ENCODE measurements at places on chromosomes 12 and 14.

DNA sequence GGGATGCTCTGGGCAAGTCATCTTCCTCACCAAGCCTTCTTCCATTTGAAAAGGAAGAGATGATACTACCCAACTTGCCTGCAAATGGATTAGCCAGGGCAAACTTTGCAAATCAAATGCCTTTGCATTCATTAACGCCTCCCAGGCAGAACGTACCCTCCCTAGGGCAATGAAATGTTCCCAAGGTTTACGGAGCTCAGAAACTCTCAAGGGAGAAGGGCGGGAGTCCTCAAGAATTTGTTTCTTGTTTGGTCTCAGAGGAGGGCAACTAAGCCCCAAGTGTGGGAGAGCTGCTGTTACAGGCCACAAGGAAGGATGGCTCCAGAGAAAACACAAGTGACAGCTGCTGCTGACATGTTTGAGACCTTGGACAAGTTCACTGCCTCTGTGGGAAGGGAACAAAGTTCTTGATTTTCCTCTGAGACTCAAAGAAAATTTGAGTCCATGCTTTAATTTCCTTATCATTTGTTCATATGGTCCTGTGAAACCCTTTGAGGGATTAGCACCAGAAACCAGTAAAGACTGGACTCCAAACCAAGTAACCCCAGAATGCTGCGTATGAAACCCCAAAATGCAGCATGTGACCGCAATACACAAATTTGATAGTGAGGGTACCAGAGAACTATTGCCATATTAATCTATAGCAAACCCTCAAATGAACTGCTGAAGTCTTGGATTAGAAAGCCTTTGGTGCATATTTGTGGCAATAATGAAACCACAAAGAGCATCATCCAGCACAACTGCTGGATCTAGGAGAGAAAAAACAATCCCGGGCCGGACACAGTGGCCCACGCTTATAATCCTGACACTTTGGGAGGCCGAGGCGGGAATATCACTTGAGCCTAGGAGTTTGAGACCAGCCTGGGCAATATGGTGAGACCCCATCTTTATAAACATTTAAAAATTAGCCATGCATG, 22.9 kb downstream of the SPTB start:
- no peak for DNase-seq

DNA sequence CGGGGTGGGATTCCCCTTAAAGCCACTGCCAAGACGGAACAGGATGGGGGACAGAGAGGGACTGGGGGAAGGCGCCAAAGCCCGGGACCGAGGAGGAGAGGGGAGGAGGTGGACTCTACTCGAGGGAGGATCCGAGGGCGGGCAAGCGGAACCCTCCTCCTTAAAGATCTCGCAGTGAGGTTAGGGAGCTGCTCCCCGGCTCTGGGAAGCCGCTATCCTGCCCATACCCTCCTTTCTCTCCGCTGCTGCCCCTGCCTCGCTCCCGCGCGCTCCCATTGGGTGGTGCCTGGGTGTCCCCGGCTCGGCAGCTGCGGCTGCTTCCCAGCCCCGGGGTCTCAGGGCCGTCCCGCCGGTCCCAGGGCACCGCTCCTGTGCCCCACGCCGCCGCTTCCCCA, 16.4 kb downstream of the KRT18 start:
- no peak for DNase-seq

- DNase-seq, result no peak
These were observed 726.8 kb downstream of the VRK1 start for GRCh38 chr14:97523936-97524335.

DNA sequence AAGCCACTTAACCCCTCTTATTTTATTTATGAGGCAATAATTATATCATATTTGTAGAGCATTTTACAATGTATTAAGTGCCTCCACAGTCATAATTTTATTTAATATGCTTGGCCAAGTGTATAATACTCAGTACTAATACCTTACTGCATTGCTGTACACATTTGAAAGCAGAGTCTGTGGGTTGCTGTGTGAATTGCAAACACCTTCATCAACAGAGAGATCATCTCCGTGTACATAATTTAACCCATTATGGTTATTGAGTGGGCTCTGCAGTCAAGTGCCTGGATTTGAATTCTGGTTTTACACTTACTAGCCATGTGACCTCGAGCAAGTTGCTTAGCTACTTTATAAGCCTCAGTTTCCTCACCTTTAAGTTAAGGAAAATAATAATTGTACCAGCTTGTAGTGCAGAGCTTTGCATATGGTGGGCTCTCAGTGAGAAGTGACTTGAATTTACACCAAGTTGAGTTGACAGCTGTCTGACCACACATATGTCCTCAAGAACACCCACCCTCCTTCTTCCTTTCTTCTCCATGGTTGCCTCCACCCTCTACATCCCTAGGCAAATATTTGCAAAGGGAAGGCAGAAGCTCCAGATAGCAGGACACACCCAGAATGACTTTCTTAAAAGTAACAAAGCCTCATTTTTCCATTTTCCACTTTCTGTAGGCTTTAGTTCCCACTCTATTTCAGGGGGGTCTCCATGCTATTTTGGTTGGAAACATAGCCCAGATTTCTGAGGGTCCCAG, 12.3 kb downstream of the CRACR2A start:
- DNase-seq, result no peak

GRCh38 chr12:61524851-61525250, 735.4 kb upstream of the USP15 start:
- DNase-seq, result no peak

- DNase-seq, result no peak
These were observed 4.2 kb downstream of the DDX51 start for GRCh38 chr12:132139912-132140311.

DNA sequence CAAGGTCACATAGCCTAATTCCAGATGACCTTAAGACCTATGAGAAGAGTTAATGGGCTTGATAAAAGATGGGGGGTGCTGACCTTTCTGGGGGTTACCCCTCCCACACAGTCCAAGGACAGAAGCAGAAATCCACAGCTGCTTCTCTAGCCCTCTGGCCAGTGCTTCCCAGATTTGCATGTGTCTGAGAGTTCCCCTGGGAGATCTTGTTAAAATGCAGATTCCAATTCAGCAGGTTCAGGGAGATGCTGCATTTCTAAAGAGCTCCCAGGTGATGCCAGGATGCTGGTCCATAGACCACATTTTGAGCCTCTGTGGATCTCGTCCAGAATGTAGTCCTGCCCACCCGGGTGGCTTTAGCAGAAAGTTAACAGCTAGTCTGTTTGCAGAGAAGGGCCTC, 82.1 kb downstream of the WSCD2 start:
- DNase-seq, result no peak

GRCh38 chr12:9169979-9170634, 38.1 kb downstream of the PZP start:
- DNase-seq, result no peak

DNA sequence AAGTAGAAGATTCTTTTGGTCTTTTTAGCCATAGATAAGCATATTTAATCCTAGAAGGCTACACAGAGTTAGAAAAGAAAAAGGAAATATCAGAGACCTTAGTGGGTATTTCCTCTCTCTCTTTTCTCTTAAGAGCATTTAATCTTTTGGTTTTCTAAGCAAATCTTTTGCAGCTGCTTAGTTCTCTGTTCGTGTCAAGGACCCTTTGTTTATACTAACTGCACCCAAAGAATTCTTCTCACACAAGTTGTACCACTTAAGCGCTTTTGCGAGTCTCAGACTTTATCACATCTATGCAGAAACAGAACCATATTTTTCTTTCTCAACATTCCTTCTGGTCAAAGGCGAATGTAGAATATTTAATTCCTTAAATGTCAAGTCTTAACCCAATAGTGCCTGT, 17.9 kb upstream of the NID2 start:
- DNase-seq, result no peak

DNA sequence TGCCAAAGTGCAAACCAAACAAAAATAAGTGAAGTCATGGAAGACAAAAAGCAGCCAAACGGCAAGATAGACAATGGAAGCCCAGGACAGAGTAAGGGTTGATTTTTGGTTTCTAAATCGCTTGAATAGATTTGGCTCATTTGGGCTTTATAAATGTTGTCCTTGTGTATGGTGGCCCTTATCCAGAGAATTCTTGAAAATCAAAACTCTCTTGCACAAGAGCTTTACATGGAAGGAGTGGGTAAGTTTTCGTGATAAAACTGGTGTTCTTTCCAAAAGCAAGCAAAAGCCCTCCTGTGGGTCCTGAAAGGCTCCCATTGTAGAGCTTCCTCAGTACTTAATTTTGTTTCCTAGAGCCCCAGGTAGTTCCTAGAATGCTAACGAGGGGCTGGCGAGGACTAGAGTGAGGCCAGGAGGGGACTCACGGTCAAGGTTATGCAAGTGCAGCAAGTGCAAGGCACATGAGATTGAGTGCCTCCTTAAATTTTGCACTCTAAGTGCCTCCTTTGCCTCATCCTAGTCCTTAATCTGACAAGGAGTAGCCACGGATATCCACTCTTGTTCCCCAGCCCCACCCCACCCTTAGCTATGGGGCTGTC, 4.1 kb downstream of the SIX6 start:
- no peak for DNase-seq

DNA sequence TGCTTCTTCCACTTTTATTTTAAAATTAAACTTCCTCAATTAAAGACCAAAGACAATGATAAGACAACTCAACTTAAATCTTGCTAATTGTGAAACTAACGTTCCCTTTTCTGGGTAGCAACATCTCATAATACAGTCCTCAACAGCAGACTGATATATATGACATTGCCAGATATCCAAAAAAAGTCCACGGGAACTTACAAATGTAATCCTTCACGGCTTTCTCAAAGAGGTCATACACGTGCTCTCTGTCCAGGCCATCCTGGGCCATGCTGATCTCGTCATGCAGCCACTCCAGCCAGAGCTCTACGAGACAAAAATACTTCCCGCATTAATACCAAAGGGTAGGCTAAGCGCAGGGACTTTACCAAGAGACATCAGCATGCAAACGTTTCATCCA, 13.3 kb downstream of the SART3 start:
- no peak for DNase-seq

DNA sequence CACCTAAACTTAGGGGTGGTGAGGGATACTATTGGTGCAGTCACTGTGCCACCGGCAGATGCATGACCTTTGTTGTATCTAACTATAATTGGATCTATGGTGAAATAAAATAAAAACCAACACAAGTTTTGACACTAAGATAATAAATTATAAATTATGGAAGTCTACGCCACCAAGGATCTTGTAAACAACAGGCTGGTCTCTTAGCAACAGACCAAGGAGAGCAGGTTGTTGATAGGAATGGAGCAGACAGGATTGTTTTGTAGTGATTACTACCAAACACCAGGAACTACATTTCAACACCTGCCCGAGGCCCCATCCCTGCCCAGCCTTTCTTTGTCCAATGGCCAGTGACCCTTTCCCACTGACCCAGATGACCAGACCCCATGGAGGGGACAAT, 1178.0 kb downstream of the VRK1 start:
- DNase-seq, result no peak

- DNase-seq, result no peak
These were observed 23.7 kb upstream of the TUBA1A start for GRCh38 chr12:49212572-49212971.

DNA sequence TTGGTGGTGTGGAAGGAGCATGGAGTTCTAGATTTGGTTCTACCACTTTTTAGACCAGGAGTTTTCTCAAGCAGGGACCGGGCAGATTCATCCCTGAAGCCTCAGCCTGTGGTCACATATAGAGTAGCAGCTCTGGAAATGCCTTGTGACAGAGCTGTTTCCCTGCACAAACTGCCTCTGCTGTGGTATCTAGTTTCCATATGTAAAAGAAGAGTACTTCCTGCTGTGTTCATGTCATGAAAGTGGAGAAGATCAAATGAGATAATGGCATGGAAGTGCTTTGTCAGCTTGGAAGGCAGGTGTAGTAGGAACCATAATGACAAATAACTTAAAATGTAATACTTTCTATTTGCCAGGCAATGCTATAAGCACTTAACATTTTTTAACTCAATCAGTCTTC, 26.1 kb downstream of the OTUB2 start:
- DNase-seq, result no peak

DNA sequence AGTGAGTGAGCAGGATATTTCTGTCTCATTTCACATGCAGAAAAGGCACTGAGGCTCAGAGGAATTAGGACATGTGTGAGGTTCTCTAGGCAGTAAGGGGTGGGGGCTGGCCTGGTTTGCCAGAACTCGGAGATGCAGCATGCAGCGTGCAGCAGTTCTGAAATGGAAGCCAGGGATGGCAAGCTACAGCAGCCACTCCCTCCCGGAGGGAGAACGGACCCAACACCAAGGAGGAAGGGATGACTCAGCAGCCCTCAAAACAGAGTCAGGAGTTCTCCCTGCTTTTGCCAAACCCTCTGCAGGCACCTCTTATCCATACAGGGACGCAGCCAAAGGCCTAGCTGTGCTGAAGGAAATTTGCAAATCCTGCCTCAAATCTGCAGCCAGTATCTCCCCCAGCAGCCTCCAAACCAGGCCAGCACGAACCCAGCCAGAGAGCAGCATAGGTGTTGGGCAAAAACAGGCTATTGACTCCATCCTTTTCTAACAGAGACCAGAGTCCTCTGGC, 10.3 kb upstream of the SERPINA3 start:
- DNase-seq, result no peak

- DNase-seq, result no peak
These were observed 128.8 kb downstream of the SYNE2 start for GRCh38 chr14:63981569-63981968.

- no peak for DNase-seq
These were observed 13.1 kb downstream of the SLC39A5 start for GRCh38 chr12:56242986-56243385.

GRCh38 chr12:96585977-96586376, 96.6 kb downstream of the CFAP54 start:
- DNase-seq, result no peak

DNA sequence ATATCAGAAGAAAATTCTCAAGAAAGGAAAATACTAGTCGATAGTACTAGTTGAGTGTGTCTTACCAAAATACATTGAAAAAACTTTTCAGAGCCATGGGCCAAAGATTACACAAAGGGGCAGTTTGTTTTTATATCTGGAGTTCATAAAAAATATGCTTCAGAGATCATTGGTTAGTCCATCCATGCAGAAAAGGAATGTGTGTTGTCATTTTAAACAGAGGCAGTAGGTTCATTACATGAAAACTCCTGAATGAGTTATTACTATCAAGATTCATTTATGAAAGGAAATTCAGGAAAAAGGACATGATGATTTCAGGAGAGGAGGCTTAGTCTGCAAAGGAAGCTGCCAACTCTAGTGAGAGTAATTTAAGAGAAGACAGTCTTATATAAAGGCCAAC, 354.8 kb downstream of the AEBP2 start:
- DNase-seq, result no peak

- DNase-seq, result no peak
These were observed 25.2 kb downstream of the DHRS4L2 start for GRCh38 chr14:24013654-24014514.

DNA sequence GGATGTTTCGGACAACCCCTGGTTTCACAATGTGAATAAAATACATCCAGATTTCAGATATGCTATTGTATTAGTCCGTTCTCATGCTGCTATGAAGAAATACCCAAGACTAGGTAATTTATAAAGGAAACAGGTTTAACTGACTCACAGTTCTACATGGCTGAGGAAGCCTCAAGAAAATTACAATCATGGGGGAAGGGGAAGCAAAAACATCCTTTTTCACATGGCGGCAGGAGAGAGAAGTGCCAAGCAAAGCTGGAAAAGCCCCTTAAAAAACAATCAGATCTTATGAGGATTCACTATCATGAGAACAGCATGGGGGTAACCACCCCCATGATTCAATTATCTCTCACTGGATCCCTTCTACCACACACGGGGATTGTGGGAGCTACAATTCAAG, 451.7 kb downstream of the MDGA2 start:
- DNase-seq, result no peak
